Activated naive CD4-positive, alpha-beta T cell treated with anti-CD3 and anti-CD28 coated beads, Interleukin-2, amount 10 ng/mL, durations not matched to agents 7 days and 5 days (primary cell): ENCODE measurements at places on chromosomes 13 and 19.

- DNase-seq, result peak; percentile 56
Measured at GRCh38 chr19:32708457-32708856, 11.1 kb upstream of the TDRD12 start.

DNA sequence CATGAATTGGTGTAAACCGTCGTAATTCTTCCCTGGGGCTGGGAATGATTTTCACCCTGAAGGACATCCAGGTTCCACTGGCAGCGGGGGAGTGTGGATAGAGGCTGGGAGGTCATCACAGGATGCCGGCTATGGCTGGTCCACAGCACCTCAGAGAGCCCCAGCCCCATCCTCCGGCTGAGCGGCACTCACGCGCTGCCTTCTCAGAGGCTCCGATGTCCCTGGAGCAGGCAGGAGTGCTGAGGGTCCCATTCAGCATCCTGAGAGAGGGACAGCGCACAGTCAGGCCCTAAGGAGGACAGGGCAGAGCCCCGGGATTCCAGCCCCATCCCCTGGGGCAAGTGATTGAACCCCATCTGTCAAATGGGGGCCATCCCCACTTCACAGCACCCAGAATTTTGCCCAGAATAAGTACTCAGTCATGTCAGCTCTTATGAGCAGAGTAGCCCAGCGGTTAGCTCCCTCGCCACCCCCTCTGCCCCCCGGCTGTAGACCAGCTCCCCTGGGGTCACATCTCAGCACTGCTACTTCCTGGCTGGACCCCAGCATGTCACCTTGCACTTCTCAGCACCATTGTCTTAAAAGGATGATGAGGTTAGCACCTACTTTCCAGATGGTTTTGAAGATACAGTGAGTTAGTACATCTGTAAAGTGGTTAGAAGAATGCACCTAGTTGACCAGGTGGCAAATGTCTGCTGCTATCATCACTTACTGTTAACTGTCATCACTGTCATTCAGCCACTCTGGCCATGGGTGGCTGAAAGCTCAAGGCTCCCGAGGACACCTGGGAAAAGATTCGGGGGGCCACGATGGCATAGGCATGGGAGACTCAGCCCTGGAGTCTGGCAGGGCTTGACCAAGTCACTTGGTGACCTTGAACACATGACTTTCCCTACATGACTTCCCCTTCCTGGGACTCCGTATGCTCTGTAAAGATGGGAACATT, 11.9 kb downstream of the GRAMD1A start:
- no peak for DNase-seq

- no peak for DNase-seq
Measured at GRCh38 chr13:49466292-49466838, 22.3 kb downstream of the SETDB2 start.

DNA sequence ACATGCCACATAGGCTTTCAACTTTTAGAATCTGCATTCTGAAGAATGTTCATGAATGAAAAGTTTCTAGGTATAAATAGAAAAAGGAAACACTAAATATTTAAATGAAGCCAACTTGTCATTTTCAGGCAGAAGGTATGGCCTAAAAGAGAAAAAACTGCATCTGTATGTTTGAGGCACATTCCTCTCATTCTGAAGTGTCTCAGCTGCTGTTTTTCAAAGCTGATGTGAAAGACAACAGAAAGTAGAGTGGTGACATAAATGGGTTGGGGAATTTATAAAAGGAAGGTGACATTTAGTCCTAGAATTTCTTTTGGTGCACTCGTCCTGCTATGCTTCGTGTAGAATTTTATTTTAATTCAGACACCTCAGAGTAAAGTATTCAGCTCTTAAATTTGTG, 539.6 kb upstream of the SLITRK5 start:
- no peak for DNase-seq

DNA sequence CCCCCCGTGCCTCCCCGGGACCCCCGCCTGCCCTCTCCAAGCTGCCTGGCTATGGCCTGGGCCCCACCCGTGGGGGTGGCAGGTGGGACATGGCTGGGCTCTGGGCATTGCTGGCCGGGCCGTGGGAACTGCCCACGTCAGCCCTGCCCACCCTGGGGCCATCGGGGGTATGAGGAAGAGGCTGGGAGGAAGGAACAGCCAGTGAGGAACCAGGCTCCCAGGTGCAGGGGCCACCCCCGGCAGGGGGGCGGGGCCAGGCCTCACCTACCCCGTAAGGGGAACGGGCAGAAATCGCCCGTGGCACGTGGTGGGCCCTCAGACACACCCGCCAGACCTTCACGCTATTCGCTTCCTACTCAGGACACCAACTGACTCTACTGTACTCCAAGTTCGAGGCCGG, 22.4 kb downstream of the TCF3 start:
- DNase-seq, result no peak
